MM.1S (cell line): ENCODE measurements at places on chromosomes 3 and 15.

DNA sequence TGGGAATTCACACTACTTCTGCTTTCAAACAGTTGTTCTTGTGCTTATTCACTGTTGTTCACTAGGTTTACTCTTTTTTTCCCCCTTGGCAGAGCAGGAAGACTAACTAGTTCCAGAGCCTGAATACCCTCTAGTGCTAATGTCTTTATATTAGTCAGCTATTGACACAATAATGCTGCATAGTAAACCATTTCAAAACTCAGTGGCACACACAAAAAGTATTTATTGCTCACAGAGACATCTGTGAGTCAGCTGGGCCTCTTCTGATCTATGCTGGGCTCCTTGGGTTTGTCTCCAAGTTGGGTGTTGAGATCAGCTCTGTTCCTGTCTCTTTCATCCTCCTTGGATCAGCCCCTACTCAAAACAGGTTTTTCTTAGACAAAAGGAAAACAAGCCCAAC, 51.1 kb downstream of the RSRC1 start:
- DNase-seq: no peak

DNA sequence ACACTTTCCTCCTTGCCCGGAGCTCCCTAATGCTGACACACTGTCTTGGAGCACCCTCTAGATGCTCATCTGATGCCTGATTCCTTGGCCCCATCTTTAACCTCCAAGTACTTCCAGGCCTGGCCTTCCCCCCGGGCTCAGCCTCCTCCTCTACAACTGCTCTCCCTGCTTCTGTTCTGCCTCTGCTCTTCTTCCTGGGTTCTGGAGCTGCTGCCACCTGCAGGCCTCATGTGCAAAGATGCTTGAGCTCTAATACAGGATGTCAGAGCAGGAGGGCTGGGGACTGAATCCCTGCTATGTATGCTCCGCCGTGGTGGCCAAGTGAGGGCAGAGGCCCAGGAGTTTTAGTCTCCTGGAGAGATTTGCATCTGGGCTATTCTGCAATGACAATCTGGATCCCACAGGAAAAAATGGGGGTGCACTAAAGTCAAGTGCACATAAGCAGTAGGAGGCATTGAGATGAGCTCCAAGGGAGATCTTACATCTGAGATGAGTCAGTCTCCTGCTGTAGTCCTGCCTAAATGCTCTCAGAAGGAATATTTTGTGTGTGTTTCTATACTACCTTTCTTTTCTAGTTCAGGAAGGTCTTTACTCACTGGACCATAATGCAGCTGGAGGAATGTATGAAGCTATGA, 296.3 kb downstream of the UACA start:
- peak; percentile 78 for DNase-seq

DNA sequence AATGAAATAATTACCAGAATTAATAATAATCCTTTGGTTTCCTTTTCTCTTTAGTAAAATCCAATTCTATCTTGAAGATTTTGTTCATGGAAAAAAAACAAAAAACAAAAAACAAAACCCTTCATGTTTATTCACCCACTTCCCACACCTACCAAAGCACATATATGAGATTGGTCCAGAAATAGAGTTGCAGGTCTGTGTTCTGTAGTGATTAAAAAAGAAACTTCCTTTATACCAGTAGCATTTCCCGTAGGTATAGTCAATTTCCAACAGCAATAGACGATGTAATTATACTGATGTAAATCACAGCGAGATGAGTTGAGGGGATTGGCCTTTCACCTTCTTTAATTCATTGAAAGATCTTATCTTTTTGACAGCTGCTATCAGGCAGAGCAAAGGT, 194.6 kb downstream of the SOX2 start:
- no peak for DNase-seq

DNA sequence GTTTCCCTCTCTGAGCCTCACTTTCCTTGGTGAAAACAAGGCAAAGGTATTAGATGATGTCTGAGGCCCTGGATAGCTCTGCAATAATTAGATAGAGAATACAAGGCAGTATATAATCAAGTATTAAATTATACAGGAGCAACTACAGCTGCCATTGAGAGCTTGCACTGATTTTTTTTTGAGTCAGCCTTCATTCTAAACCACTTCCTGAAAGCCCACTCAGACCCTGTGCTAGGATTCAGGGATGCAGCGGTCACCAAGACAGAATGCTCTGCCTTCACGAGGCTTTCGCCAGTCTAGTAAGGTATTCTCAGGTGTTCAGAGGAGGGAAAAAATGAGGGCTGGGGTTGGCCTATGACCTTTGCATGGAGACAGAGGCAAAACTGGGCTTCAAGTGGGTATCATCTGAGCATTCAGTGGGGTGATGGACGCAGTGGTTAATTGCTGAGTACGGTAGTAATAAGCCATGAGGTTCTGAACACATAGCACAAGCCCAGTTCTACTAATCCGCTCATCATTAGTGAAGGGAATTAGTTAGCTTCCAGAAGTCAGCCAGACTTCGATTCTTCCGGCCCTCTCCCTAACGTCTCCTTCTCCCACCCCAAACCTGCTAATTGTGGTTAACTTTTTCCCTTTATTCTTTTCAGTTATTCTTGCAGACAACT, 3.6 kb downstream of the VGLL4 start:
- no peak for DNase-seq

DNA sequence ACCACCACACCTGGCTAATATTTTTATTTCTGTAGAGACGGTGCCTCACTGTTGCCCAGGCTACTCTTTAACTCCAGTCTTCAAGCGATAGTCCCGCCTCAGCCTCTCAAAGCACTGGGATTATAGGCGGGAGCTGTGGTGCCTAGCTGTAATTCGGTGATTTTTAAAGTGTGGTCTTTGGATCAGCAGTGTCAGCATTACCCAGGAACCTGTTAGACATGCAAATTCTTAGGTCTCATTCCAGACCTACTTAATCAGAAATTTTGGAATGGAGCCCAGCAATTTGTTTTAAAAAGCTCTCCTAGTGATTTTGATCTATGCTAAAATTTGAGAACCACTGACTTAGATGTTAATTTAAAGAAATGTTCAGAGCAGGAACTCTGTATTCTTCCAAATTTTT, 51.9 kb downstream of the GOLM2 start:
- DNase-seq: no peak

DNA sequence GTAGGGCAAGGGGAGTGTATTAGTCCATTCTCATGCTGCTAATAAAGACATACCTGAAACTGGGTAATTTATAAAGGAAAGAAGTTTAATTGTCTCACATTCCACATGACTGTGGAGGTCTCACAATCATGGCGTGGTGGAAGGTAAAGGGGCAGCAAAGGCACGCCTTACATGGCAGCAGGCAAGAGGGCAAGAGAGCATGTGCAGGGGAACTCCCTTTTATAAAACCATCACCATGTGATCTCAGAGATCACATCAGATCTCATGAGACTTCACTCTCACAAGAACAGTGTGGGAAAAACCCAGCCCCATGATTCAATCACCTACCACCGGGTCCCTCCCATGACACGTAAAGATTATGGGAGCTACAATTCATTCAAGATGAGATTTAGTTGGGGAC, 41.4 kb downstream of the SUMF1 start:
- DNase-seq: no peak

GRCh38 chr3:69838217-69838616, 99.0 kb downstream of the MITF start:
- DNase-seq: no peak

- DNase-seq: no peak
Observed at GRCh38 chr3:97037294-97037943, 223.0 kb downstream of the EPHA6 start.

DNA sequence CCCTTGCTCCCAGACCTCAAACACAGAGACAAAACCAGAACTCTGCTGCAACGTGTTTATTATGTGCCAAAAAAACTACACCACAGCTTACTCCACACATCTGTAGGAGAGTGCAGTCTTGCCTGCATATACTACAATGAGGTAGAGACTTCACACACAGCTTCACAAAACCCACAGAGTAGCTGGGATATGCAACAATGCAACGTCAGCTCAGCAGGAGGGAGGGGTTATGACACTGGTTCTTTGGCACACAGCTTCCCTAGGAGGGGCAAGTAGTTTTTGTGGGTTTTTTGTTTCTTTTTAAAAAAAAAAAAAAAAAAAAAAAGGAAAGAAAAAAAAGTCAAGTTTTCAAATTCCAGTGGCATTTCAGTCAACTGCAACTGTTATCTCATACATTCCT, 2.9 kb upstream of the RPS17 start:
- DNase-seq: peak; percentile 59

DNA sequence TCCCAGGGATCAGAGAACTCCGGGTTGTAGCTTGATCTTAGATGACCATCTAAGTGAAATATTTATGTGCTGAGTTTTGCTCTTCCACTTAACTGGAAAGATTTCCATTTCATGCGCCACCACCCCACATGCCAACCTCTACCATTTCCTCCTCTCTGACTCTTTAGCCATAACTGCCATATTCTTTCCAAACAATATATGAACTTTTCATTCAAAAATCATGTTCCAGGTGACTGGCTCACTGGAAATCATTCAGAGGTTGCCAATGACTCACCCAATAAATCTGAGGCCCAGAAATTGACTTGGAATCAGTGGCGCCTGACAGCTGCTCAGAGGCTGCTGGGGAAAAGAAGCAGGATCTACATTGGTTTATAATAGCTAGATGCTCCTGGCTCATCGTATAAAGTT, 31.6 kb upstream of the FAM174B start:
- DNase-seq: no peak

DNA sequence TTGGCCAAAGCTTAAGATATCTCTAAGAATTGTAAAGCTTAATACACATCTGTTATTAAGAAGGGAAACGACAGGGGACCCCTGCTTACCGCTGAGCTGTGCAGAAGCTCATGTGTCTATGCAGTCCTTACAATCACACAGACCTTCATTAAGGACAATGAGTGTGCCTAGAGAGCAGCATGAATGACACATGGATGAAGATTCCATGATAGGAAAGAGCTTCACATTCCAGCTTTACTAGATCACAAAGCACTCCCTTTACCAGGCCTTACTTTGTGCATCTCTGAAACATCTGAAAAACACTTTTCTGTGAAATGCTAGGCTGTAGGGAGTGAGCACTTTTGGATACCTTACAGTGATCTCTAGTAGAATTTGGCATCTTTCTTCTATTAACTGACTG, 32.0 kb downstream of the RNF168 start:
- no peak for DNase-seq

GRCh38 chr3:57142411-57142723, 22.8 kb downstream of the IL17RD start:
- no peak for DNase-seq

DNA sequence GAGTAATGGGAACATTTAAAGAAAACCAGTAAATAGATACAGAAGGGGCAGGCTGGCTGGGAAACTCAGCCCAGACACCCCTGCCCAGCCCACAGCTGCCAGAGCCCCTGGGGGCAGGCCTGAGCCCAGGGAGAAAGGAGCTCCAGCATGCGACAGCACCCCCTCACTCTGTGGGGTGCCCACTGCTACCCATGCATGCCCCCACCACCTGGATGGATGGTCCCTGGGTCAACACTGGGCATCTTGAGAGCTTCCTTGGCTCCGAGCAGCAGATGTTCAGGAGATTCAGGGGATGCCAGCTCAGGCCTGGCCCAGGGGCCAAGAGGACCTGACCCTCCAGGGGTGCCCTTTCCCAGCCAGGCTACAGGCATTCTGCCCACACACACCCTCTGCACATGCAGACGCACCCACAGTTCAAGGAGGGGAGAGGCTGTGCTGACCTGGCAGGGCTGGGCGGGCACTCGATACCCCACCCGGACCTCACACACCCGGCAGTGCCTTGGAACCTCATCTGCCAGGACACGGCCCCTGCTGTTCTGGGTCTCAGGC, 31.5 kb downstream of the PTH1R start:
- no peak for DNase-seq

DNA sequence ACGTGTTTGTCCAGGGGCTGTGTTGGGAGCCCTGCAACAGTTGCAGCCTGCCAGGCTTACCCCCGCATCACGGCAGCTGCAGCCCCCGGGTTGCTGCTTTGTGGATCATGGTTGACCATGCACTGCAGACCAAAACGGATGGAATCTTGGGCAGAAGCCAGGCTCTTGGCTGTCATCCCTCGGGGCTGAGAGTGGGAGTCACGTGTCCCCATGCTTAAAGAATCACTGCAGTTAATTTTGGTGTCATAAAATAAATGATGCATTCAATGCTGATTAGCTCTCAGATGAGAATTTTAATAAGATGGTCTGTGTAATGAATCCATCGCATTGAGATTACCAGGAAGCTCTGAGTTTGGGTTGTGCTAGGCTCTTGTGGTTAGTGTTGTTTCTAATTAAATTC, 115.6 kb downstream of the CHDH start:
- DNase-seq: no peak

DNA sequence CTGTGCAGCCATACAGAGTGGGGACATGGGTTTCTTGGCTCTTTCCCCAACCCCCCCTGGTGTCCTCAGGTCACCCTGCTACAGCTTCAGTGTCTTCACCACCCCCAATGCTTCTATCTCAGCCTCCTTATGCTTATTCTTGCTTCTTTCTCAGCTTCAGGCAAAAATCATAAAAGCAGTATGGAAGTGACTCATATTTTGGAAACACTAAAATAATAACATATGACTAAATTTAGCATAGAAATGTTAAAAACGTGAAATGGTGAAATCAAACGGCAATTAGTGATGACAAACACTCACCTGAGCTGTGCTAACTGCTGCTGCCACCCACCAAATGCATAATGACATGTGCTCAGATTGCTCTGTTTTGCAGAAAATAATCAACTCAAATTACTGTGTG, 475.2 kb upstream of the EPHA3 start:
- DNase-seq: no peak

GRCh38 chr15:42149493-42150218, 6.8 kb downstream of the PLA2G4F start:
- DNase-seq: no peak

DNA sequence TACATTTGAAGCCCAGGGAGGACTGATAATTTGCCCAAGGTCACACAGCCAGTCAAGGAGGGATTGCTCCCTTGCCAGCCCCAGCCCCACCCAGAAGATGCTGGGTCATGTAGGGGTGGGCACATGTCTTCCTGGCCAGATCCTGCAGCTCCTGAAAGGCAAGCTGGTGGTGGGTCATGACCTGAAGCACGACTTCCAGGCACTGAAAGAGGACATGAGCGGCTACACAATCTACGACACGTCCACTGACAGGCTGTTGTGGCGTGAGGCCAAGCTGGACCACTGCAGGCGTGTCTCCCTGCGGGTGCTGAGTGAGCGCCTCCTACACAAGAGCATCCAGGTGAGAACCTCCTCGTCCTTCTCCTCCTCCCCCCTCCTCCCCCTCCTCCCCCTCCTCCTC, 13.2 kb downstream of the ISG20 start:
- no peak for DNase-seq

- DNase-seq: no peak
Observed at GRCh38 chr15:60162968-60163355, 158.9 kb downstream of the FOXB1 start.

DNA sequence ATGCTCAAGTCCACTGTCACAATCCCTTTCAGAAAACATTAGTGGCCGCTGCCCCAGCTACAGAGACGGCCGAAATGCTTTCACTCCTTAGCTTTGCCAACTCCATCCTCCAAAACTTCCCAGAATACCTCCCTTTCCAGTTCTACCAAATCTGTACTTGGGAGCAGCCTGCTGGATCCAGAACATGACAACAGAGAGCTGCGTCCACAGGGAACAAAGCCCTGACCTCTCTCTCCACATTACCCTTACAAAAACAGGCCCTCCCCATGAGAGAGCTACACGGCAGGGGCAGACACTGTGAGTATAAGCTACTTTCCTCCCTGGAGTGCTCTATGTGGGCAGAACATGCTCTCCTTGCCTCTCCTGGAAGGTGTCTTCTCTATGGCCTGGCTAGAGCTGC, 6.3 kb downstream of the RBM15B start:
- no peak for DNase-seq

- DNase-seq: peak; percentile 61
Observed at GRCh38 chr15:77870195-77871065, 207.1 kb downstream of the TBC1D2B start.
